NCI-H2107 (cell line): ENCODE measurements at places on chromosomes 1 and 21.

DNA sequence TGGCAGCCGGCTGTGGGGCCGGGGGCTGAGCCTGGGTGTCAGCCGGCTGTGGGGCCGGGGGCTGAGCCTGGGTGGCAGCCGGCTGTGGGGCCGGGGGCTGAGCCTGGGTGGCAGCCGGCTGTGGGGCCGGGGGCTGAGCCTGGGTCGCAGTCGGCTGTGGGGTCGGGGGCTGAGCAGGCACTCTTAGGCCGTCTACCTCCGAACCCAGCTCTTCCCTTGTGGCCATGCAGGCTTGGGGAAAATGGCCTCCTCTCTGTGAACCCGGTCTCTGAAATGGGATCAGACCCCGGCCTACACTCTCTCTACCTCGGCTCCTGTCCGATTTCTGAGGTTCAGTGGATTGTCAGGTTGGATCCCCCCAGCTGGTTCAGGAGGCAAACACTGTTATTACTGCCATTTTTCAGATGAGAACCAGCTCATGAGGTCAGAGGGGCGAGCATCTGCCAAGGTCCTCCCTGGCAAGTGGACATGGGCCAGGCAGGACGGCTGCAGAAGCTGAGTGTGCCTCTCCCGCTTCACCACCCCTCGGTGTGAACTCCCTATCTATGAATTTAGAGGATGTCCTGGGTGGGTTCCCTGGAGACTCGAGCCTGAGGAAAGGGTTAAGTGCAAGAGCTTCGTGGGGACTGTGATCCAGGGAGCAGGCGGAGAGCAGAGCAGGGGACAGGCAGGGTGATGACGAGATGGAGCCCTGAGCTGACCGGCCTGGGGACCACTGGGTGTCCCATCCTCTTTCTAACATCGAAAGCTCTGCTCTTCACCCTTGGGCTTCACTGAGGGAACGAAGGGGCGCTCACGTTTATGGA is 10.9 kb upstream of the COL18A1 start:
- DNase-seq: no peak

- no peak for DNase-seq
Measured at GRCh38 chr1:109299558-109300343, 7.1 kb downstream of the MYBPHL start.

DNA sequence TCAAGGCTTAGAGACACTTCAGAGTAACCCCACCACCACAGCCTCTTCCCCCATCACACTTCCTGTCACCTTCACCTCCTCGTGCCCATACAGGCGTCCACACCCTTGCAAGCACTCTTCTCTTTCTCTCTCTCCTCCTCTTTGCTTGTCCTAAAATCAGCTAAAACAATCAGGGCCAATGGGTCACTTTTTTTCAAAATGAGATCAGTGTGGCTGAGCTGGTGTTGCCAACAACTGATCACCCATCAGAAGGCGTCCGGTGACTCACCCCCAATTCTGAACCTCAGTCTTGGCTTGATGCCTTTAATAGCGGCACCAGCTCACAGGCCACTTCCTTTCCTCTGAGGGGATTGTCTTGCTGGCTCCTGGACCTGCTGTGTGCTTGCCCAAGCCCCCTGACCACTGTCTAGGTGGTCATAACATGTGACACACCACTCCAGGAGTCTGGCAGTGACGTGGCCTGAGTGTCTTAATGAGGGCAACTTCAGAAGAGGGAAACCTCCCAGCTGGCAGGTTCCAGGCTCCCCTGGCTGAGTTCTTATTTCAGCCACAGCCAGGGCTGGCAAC is 1.6 kb downstream of the DRAXIN start:
- no peak for DNase-seq

DNA sequence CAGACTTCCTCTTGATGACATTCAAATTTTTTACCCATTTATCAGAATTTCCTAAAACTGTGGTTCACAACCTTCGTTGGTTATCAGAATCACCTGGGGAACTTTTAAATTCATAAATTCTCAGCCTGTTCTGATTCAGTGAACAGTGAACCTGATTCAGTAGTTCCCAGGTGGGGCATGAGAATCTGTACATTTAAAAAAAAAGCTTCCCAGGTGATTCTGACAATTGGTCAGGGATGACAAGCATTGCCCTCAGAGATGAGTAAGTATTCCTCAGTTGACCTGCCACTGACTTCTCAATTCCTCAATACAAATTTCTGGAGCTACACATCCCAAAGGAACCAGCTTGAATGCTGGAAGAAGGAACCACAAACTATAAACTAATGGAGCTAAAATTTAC is 23.5 kb upstream of the CR2 start:
- no peak for DNase-seq

DNA sequence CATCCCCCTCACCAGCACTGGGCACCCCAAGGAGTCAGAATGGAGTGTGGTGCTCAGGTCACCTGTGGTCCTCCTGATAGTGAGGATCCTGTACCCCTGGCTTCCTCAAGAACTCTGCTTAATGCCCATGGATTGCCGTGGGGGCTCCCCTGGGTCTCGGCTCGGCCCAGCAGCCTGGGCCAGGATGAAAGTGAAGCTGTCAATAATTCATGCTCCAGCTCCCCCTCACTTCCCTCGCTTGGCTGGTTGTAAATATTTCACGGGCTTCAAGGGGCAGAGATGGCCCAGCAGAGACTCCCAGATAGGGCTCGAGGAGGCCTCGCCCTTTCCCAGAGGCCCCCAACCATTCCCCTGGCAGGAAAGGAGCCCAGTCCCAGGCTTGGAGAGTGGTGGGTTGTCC is 42.6 kb upstream of the KCNA10 start:
- no peak for DNase-seq

DNA sequence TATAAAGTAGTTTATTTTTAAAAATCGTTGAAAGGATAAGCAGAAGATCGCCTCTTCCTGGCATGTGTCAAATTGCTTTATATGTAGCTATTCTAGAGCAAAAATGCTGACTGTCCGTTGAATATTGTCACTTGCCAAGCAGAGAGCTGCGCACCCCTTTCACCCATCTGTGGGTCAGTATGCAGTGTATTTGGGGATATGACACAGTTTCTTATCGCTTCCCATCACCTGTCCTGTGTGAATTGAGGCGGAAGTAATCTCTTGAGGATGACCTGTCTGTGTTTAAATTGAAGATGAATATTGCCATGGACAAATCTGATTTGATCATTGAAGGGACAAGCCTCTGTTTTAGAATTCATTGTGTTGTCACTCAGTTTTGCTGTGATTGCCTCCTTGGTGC is 52.2 kb downstream of the POFUT2 start:
- DNase-seq: no peak

- DNase-seq: no peak
Measured at GRCh38 chr1:174968750-174969244, 30.9 kb upstream of the CACYBP start.

- DNase-seq: no peak
Measured at GRCh38 chr21:39564200-39564599, 48.5 kb upstream of the B3GALT5 start.

DNA sequence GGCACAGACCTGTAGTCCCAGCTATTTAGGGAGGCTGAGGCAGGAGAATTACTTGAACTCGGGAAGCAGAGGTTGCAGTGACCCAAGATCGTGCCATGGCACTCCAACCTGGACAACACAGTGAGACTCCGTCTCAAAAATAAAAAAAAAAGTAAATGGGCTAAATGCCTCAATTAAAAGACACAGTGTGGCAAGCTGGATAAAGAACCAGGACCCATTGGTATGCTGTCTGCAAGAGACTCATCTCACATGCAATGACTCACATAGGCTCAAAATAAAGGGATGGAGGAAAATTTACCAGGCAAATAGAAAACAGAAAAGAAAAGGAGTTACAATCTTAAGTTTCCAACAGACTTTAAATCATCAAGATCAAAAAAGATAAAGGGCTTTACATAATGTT is 40.3 kb downstream of the ACBD6 start:
- no peak for DNase-seq

- no peak for DNase-seq
Measured at GRCh38 chr1:10635085-10635896, 160.5 kb downstream of the PEX14 start.

DNA sequence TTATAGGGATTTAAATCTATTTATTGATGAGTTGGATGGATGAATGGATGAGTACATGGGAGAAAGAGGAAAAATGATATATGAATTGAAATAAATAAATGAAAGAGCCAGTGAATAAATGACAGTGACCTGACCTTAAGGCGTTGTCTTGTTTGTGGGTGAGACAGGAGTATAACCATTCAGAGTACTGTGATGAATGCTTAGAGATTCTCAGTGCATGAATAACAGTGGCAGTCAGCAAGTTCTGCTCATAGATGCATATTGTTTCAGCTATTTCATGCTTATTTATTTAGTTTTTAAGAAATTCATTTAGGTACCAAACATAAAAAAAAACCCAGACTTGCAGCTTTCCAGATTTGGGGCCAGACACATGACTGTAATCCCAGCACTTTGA is 116.4 kb downstream of the FGGY start:
- DNase-seq: no peak

GRCh38 chr1:225143001-225143400 is 213.5 kb downstream of the DNAH14 start:
- DNase-seq: no peak

DNA sequence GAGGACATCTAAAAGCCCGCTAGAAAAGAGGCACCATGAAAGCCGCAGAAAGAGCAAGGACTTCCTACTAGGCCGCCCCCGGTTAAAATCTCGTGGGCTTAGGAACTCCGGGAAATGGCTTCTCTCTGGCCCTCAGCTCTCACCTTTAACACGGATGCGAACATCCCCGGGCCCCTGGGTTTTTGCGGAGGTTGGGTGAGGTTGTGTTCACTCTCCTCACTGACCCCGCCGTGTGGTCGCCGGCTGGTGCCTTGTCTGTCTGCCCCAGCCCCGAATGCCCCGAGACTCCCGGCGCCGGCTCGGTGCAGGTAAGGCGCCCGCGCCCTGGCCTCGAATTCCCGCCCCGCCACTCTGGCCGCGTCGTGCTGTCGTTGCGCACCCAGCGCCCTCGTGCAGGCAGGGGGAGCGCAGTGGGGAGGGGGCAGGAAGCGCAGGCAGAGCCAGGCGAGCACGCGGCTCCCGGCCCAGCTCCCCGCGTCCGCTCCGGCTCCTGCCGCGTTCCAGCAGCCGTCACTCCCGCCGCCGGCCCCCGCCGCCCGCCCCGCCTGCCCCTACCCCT is at the start of gene SHISAL2A:
TSS of gene SHISAL2A (plus strand) at position 437 of the 559 bp plus-strand sequence. CDS start 326 bp downstream, outside the sequence.
- no peak for DNase-seq

- DNase-seq: no peak
Measured at GRCh38 chr1:227776331-227776771, 39.1 kb upstream of the PRSS38 start.

- DNase-seq: no peak
Measured at GRCh38 chr1:116262207-116262994, 110.6 kb upstream of the ATP1A1 start.

- DNase-seq: no peak
Measured at GRCh38 chr21:25994758-25995163, 175.8 kb downstream of the APP start.

GRCh38 chr21:30629200-30629599 is 5.8 kb upstream of the KRTAP20-2 start:
- no peak for DNase-seq

GRCh38 chr1:53430779-53431178 is 28.4 kb upstream of the DMRTB1 start:
- no peak for DNase-seq

- DNase-seq: no peak
Measured at GRCh38 chr1:20729155-20729931, 3.2 kb downstream of the SH2D5 start.

DNA sequence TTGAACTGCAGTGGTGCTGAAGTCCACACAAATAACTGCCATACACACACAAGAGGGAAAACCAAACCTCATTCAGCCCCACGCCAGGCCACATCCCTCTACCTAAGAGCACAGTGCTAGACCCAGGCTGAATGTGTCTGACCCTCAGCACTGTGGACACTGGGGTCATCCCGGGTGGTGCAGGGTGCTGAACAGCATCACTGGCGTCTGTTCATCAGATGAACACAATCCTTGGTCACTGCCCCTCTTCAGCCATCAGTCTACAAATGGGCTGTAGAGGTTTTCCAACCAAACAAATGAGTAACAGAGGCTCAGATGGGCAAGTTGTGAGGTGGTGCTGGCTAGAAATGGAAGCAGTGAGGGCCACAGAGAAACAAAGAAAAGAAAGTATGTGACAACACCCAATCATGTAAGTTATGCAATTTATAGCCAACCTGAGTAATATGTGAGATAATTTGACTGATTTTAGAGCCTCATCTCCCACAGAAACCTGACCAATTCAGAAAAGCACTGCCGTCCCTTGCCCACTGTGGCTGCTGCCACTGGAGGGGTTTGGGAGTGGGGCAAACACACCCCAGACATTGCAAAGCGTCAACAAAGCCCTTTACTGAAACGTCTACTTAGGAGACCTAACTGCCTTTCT is 27.9 kb downstream of the GNB1 start:
- no peak for DNase-seq

DNA sequence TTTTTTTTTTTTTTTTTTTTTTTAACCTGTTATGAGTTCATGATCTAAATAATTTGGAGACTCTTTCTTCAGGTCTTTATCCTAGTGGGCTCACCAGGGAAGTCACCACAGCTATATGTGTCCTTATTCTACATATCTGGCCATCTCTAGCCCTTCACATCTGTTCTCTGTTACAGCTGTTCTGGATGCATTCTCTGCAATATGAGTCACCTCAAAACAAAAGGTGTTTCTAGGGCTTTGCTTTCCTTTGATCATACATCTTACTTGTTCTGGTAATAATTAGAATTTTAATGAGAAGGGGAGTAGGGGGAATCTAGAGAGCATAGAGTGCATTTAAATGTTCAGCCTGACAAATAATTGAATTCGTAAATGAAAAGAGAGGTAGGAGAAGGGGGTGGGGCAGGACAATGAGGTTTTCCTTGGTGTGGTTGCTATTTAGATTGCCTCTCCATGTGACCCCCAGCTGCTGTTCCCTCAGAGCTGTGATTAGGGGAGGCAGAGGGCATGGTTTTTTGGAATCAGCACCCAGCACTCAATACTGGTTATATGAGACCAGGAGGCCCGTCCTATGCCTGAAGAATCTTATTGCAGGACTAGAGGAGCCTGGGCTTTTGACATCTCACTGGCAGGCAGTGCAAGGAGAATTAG is 8.0 kb downstream of the SYT6 start:
- DNase-seq: no peak

GRCh38 chr1:237792726-237793125 is 98.0 kb downstream of the ZP4 start:
- DNase-seq: no peak

DNA sequence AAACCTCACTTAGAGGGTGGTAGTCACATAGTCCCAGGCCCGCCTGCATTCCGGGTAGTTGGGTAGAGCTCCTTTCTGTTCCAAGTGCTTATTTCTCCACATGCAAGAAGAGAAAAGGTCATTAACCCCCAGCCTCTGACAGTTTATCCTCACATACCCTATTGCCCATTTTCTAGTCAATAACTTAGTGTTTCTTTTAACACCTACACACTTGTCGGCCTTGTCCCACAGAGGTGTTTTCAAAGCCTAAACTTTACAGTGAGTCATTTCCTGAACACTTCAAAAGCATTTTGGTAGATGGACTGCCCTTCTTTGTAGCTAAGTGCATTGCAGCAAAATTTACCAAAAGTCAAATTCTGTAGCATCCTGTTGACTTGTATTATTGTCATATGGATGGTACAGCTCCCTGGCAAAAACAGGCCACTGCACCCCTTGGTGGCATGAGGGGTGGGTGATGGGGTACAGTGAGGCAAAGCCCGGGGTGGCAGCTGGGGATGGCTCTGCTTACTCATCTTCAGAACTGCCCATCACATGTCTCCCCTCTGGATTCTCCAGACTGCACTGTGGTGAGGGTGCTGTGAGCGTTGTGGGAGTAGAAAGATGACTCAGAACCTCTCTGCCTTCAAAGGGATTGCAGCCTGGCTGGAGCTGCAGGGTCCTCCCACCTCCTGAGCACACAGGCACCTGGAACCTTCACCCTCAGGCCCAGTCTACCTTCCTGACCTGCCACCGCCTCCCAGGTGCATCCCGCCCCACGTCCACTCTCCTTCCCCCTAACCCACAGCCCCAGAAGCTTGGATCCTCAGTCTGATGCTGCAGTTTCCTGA is 45.8 kb upstream of the DMRTB1 start:
- no peak for DNase-seq
